ENCODE measurements at places on chromosomes 11 and 22.

DNA sequence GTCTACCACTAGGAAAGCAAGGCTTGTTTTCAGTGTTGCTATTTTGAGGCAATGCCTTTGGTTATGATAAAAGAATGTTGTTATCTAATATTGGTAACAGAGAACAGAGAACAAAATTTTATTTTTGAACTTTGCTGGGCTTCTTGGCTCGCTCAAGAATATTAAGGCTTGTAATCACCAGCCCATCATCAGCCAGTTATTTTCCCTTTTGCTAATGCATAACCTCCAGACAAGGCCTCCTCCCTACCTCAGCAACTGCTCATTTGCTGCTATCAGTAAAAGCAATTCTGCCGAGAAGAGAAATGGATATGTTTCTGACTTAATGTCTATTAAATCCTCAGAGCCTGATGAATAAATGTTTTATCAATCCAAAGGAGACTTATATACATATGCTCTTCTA lies 8.9 kb downstream of the MTMR2 start:
- no peak for DNase-seq

- DNase-seq: no peak
These were observed 46.5 kb downstream of the FBLN1 start for GRCh38 chr22:45548991-45549761.

DNA sequence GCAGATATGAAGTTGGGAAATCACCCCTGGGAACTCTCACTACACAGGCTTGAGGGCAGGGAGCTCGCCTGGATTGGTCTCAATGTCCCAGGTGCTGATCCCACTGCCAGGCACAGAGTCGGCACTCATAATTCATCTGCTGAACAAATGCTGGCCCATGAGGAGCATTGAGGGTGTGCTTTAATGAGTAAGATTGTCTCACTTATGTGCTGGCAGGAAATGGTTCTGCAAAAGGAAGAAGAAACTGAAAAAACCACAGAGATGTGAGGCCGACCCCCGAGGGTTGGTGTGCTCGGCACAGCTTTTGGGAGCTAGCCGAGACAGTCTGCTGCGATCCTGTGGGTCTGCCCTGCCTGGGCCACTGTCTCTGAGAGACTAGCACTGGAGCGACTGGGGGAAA lies 9.4 kb downstream of the PLAAT2 start:
- no peak for DNase-seq

DNA sequence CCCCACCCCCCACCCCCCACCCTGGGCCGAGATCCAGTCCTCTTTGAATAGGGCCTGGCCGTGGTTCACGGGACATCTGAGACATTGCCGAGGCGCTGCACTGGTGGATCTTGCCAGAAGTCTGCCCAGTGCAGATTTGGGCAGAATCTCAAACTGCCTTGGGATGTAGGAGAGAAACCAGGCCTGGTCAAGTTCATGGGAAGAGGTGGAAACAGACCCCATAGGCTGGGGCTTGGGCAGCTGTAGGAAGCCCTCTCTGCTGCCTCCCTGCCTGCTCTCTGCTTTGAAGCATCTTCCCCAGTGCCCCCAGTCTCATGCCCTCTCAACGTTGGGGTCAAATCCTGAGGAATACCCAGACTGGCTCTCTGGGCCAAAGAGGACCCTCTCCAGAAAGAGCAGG lies 16.0 kb upstream of the PPP6R3 start:
- DNase-seq: no peak

DNA sequence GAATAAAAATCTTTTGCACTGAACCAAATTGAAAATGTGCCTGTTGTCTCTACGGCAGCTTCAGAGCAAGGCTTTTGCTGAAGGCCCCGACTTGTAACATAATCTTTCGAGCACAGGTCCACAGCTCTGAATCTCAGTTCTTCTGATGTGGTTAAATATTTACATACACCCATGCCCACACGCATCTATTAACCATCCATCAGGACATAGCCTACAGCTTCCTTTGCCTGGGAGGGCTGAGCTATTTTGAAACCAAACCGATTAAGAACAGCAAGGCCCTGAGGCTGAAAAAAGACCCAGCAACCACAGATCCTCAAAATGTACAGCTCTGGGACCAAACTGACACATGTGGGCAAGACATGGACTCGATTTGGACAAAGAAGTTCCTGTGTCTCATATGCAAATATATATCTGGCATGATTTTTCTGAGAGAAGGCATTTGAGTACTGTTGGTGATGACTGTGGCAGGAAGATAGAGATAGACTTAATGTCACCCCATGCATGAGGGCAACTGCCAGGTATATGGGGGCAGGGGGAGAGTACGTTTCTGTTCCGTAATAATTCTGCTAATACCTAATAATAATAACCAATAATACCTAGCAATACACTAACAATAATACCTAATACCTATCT lies 322.7 kb upstream of the PLET1 start:
- no peak for DNase-seq

GRCh38 chr22:26743149-26743548 lies 85.8 kb downstream of the MIAT start:
- no peak for DNase-seq

DNA sequence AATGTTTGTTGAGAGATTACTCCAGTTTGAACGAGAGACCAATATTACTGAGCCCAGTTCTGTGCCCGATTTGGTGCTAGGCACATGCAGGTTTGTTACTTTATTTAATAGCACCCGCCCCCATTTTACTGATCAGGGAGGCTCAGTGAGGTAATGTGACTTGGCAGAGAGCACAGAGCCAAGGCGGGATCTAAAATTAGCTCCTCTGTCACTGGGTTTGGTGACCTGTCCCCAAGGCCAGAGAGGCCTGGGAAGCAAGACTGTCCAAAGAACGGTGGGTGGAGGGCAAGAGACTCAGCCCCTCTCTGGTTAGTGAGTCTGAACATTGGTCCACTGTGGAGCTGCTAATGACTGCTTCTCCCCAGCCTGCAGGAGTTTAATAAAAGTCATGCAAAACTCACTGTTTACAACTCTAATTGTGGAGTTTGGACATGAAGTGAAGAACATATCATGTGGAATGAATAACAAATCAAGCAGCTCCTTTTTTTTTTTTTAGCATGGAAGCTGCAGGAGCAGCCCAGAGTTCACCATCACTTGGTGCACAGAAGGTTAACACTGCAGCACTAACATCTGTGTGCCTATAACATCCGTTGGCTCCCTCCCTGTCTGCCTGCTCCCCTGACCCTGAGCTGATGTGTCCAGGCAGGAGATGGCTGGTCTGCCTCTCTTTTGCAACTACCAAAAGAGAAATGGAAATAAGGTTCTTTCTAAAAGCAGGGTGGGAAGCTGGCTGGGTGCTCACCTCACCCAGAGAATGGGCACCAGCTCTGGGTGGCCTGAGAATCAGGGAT lies 39.0 kb downstream of the CSNK2A3 start:
- DNase-seq: no peak

DNA sequence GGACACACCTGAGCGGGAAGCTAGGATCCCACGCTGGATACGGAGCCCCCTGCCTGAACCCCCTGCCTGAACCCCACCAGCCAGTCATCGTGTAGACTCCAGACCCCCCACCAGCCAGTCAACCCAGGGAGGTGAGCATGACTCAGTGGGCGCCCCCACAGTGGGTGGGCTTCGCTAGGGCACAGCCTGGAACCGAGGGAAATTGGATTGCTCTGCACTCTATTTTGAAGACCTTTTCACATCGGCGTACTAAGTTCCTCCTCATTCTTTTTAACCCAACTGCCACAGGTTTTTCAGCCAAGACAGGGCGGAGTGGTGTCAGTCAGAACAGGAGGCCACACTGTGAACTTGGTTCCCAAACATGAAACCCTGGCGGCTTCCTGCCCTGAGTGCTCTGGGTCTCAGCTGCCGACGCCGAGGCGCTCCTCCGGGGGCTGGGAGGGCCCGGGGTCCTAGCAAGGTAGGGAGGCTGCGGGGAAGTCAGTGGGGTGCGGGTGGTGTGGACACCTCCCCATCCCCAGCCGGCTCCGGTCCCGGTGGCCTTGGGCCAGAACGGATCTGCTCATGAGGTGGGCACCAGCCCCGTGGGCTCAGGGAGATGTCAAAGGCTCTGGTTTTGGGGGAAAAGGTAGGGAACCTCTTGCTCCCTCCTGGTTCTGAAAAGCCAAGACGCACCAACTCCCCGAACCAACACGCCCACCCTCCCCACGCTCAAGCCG lies 57.0 kb downstream of the BRD1 start:
- no peak for DNase-seq

GRCh38 chr11:5992604-5993251 lies 5.9 kb upstream of the OR52L1 start:
- DNase-seq: no peak

GRCh38 chr11:94400839-94401772 lies at the start of gene GPR83:
GPR83 (minus strand) TSS chr11:94401419; CDS start chr11:94401247, 172 bp downstream.
- no peak for DNase-seq

- no peak for DNase-seq
These were observed 3.7 kb upstream of the MIEF1 start for GRCh38 chr22:39498368-39498767.

- DNase-seq: no peak
These were observed 31.4 kb downstream of the TOLLIP start for GRCh38 chr11:1277936-1278512.

DNA sequence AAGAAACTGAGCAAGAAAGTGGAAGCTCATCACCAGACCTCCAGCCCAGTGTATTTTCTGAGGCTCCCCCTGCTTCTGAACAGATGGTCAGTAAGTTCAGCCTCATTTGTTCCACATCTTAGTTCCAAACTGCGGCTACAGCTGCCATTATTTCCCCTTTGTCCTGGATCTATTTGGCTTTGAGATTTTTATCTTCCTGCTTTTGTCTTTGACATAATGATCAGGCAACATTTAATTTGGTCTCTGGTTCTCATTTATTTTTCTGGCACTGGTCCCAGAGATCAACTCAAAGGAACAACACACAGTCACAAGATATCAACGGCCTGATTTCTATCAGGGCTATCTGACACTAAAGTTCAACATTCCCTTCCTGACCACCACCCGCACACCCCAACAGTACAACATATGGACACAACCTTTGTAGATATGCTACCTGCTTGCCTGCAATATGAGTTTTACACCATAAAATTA lies 137.5 kb downstream of the FAM76B start:
- DNase-seq: no peak

DNA sequence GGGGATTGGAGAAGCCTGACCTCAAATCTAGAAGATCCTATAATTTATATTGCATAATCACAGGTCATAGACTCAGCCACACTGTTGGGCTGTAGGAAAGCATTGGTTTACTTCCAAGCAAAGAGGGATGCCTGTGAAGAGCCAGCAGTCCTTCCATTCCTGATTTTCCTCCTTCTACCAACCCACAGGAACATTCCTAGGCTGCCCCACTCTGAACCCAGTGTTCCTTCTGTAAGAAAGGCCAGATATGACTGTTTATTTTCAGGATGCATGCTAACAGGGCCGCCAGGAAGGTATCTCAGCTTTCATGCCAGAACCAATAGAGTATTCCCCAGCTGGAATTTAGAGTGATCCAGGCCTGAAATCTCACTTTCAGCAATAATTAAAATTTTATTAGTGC lies 197.1 kb downstream of the ETS1 start:
- no peak for DNase-seq

DNA sequence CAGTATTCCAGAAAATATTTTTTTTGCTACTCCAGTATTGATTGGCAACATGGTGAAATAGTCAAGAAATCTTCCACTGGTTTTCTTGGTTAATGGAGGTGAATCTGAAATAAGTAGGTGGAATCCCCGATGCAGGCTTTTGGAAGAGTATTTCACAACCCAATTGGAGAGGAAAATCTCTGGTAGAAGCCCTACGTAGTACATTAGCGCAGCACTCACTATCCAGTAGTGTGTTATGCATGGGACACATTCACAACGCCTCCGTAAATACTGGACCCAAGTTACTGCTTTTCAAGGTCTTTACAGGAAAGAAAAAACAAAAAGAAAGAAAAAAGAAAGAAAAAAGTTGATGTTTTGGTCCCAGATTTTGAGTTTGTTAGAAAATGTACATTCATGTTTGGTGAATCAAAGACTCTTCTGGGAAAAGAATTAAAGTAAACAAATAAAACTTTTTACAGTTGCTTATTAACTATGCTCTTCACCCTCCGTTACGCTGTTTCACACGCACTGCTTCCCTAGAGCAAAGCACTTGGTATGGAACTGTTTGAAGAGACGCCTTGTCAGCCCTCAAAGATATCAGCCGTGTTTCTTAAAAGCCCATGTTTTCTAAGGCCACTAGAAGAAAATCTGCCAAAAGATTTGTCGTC lies 170.4 kb upstream of the CTSC start:
- DNase-seq: no peak

- DNase-seq: no peak
These were observed 72.1 kb downstream of the AMOTL1 start for GRCh38 chr11:94840209-94840608.

DNA sequence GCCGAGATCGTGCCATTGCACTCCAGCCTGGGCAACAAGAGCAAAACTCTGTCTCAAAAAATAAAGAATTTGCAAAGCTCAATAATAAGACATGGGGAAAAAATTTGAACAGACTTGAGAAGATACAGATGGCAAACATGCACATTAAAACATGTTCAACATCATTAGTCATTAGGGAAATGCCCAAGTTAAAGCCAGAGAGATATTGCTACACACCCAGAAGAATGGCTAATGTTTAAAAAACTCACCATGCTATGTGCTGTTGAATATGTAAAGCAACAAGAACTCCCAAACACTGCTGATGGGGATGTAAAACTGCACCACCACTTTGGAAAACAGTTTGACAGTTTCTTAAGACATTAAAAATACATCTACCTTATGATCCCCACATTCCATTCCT lies 12.6 kb downstream of the LRRC75B start:
- no peak for DNase-seq

DNA sequence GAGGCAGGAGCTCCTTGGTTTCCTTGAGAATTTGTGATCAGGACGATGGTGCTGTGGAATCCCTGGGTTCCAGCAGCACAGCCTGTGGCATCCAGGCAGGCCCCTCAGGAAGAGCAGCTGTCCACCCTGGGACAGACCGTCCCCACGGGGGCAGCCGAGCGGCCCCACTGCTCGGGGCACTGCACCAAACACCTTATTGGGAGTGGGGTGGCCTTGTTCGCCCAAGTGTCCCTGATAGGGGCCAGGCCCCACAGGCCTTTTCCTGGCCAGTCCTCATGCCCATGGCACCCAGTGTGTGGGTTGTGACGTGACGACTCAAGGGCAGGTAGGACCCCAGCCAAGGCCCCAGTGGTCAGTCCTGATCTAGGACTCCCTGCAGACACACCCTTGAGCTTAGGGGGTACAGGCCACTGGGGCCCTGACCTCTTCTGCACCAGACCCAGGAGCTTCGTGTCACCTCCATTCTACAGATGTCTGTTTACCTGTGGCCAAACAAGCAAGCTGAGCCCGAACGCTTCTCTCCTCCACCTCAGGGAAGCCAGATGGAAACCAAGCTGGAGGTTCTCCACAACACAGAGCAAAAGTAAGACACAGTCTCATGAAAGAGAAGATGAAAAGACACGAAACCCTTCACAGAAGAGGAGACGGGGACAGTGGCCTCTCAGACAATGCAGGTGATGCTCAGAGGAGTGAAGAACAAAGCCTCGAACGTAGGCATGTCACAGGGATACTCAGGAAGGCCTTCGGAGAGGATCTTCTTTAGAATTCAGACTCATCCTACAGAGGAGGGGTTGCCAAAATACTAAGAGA lies 1.6 kb upstream of the BRD1 start:
- no peak for DNase-seq
